ENCODE measurements at places on chromosomes 1 and 21. TPM values are rescaled to one million over a fixed set of nuclear protein-coding genes. Genes with fewer than 3 reads are reported as not detected.

CD1D gene
- total RNA-seq, result 1.00 TPM

ST6GALNAC3 gene
- 3.8 TPM for total RNA-seq

PLCH2 gene
- total RNA-seq, result 141 TPM

CGN gene
- 1.7 TPM for total RNA-seq

OXCT2 gene
- 1.7 TPM for total RNA-seq

MAP10 gene
- total RNA-seq, result 1.4 TPM

C2CD4D gene
- 0.07 TPM for total RNA-seq

ZNF669 gene
- total RNA-seq, result 13.0 TPM

KLF17 gene
- not detected for total RNA-seq

MPZ gene
- total RNA-seq, result under 0.01 TPM

CRNN gene
- 24.6 TPM for total RNA-seq

REG4 gene
- not detected for total RNA-seq

SYDE2 gene
- total RNA-seq, result 7.9 TPM

KRTAP12-2 gene
- not detected for total RNA-seq
